ENCODE measurements at places on chromosomes 12 and 14.
A peak's percentile ranks its signal among the peaks of the same experiment; 100 is the strongest.

DNA sequence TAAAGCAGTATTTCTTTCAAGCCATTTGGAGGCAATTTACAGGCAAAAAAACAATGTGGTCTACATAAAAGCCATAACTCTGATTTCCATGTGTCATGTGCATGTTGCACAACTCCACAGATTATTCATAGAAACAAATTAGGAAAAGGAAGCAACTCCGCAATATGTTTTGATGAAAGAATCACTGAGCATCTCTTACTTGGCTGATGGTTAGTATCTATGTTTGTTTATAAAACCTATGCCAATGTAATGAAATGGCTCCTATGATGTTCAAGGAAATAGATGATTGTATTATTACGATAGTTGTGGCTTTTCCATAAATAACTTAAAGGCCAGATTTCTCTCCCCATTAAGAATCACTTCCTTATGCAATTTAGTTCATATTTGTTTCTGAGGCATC, 373.7 kb downstream of the CCDC91 start:
- DNase-seq: no peak

DNA sequence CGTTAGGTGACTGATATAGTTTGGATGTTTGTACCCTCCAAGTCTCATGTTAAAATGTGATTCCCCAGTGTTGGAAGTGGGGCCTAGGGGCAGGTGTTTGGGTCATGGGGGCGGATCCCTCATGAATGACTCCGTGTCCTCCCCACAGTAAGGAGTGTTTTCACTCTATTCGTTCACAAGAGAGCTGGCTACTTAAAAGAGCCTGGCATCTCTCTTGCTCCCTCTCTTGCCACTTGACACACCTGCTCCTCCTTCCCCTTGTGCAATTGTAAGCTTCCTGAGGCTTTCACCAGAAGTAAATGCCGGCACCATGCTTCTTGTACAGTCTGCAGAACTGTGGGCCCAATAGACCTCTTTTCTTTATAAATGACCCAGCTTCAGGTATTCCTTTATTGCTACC, 2.6 kb downstream of the IFI27L2 start:
- DNase-seq: no peak

DNA sequence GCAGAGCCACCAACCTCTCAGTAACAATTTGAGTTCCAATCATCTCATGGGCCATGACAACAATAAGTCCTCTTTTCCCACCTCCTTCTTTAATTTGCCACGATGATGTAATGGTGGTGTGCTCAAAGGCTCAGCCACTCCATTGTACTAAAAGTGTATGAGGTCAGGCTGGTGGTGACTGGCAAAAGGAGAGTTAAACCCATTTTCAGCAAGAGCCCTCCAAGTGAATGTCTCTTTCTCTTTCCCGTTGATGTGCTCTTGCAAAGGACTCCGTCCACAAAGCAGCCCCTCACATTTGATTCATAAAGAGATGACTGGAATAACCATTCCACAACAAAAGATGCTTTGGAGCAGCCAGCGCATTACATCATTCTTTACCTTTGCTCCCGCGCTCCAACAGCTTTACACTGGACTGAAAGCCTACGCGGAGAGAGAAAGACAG, 41.6 kb downstream of the DUSP16 start:
- DNase-seq: no peak

DNA sequence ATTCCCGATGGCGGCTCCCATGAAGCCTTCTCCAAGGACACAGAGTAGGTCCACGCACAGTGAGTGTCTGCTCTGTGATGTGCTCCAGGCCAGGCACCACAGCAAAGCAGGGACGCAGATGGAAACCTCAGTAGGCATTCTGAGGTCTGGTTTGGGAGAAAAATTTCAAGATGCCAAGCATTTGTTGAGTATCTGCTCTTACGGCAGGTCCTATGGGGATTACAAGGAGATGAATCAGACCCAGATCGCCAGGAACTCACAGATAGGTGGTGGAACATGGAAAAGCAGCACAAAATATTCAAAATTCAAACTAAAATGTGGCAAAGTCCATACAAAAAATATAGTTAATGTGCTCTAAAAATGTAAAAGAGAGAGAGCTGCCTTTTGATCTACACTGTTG, 684.9 kb upstream of the TMEM132C start:
- no peak for DNase-seq

DNA sequence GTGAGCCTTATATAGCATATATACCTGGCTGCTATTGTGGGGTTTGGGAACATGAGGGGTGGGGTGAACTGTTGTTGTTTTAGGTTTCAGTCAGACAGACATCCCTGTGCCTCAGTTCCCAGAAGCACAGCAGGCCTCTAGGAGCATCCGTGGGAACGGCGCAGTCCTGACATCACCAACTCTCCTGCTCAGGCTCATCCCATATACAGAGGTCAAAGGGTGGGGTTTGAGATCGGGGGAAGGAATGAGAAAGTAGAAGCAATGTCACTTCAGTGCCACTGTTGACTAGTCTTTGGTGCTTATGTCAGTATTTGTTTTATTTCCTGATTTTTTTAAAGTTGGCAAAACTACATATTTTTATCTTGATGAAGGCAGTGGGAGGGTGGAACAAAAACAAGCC, 43.1 kb upstream of the A2ML1 start:
- no peak for DNase-seq

DNA sequence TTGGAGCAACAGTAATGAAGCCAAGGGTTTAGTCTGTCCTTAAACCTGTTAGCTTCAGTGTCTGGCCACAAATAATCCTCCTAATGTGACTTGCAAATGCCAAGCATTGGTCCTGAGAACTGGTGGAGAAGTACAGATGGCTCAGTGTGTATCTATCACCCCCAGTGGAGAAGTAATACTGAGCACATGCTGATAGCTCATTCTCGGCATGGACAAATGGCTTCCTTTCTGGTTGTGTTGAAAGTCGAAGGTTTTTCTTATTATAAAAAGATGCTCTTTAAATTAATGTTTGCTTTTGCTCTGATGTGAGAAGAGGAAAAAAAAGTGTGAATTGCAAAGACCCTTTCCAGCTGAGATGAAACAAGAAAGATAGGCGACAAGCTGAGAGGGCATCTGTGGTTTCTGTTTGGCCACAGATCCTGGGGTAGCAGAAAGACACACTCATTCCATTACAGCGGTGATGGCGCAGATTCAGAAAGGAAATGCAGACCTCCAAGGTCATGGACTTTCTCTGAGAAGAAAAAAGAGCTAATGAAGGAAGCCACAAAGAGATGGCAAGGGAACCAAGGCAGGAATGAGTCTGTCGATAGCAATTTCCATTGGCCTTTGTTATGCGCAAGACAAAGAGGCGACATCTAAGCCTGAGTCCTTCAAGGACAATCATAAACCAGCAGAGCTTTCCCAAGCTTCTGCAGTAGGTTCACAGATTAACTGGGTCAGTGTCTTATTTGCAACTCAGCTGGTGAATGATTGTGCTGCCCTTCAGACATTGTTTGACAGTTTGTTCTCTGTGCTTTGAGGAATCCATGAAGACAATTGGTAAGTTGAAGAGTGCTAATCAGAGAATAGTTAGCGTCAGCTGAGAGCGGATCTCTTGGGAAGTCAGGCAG, 155.5 kb upstream of the RGS6 start:
- DNase-seq: no peak

DNA sequence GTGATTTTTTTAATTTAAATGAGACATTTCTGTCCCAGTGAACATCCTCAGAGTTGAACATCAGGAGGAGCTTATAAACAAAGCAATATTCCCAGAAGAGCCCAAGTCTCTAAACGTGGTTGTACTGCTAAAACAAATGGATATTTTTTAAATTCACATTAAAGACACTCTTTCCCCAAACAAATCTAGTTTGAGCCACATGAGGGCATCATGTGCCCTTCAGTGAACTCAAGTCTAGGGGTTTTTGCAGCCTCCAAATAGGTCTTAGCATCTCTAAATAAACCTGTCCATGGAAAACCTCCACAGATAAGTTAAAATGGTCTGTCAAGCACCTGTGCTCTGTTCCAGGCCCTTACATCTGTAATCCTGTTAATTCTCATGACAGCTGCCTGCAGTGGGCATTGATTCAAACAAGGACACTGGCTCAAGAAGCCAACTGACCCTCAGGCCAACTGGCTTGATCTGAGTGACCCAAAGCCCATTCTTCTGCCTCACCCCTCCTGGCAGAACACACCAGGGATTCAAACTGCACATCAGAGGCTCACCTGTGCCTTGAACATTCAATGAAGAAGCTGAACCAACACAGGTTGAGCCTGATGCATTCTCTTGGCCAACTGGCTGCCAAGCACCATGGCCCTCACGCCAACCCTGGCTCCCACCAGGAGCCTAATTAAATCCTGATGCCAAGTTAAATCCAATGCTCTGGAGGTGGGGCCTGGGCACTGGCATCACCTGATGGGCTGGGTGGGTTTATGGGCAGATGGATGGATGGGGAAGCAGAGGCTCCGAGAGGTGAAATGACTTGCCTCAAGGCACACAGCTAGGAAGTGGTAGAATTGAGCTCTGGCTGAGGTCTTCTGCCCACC, 8.6 kb downstream of the ISCU start:
- no peak for DNase-seq

GRCh38 chr12:124148481-124149273, 146.2 kb upstream of the RFLNA start:
- DNase-seq: no peak

DNA sequence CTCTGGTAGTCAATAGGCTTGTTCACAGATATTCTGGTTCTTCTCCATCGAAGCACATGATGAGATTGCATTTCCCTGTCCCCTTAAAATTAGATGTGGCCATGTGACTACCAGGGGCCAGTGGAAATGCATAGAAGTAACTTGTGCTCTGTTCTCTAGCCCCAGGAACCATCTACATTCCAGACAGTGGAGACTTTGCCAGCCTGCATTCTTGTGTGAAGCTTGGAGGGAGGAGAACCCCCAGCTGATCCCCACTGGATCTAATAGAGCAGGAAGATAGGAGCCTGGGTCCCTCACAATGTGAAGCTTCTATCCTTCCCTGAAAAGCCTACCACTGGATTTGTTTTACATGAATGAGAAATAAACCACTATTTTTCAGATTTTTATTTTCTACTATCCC, 130.1 kb downstream of the KITLG start:
- DNase-seq: no peak

GRCh38 chr14:99717682-99718013, 33.5 kb downstream of the CYP46A1 start:
- no peak for DNase-seq

GRCh38 chr12:120406069-120406468, 31.8 kb upstream of the COX6A1 start:
- no peak for DNase-seq

- DNase-seq: no peak
Measured at GRCh38 chr14:36723530-36723929, 61.9 kb downstream of the PAX9 start.

DNA sequence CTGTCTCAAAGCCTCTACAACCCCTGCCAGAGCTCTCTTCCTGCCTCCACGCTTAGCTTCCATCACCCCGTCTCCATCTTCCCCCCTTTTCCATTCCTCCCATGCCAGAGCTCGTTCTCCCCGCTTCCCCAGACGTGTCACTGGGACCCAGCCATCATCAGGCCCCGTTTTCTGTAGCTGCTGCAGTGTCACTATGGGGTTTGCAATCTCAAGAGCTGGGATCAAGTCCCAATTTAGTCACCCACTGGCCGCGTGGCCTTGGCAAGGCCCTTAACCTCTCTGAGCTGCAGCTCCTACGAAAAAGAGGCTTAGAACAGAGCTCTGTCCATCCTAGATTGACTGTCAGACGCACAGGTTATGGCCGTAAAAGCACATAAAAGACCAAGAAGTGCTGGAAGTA, 901 bp upstream of the FAIM2 start:
- DNase-seq: no peak

- no peak for DNase-seq
Measured at GRCh38 chr12:116432314-116432750, 126.8 kb upstream of the MAP1LC3B2 start.

DNA sequence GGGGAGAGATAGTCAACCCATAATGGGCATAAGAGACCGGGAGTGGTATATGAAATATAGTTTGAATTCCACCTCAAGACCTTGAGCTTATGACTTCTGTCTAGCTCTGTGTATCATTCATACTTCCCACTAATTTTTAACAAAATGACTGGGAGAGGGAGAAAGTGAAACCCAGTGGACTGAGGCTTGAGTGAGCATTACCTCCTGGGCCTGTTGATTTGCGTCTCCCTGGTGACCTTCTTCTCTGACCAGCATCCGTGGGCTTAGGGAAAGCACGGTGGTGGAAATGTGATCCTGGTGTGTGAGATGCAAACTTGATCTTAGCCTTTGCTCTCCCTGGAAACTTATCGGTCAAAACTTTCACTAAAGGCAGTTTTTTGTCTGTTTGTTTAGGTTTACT, 207.9 kb upstream of the BCL2L14 start:
- no peak for DNase-seq

DNA sequence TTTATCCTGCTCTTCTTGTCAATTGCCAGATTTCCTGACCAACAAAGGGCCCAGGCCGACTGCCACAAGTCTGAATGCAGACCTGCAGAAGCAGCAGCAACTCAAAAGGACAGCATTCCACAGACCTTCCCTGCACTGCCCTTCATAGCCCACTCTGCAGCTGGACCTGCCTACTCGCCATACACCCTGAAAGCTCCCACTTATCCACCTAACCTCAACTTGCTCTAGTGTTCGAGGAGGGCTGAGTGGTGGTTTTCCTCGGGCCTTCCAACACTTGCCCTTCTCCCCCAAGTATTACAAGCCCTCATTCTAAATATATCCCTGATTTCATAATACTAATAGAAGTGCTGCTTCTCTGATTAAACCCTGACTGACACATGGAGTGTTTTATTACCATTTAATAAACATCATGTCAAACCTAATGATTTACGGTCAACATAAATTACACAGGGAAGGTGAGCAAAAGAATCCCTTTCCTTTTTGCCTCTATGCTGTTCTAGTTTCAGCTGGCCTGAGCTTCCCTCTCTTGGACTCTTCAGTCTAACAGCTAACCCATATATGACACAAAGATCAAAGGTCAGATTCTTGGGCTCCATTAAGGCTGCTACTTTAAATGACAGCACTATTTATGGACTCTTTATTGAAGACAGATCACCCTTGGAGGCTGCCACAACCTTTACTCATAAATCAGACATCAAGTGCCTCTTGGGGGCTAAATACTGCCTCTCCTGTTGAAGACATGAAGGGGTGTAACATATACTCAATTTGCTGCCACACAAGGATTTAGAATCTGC, 1546.9 kb upstream of the TMEM132C start:
- no peak for DNase-seq

- DNase-seq: peak; percentile 73
Measured at GRCh38 chr12:122834104-122834920, 945 bp upstream of the HIP1R start.

DNA sequence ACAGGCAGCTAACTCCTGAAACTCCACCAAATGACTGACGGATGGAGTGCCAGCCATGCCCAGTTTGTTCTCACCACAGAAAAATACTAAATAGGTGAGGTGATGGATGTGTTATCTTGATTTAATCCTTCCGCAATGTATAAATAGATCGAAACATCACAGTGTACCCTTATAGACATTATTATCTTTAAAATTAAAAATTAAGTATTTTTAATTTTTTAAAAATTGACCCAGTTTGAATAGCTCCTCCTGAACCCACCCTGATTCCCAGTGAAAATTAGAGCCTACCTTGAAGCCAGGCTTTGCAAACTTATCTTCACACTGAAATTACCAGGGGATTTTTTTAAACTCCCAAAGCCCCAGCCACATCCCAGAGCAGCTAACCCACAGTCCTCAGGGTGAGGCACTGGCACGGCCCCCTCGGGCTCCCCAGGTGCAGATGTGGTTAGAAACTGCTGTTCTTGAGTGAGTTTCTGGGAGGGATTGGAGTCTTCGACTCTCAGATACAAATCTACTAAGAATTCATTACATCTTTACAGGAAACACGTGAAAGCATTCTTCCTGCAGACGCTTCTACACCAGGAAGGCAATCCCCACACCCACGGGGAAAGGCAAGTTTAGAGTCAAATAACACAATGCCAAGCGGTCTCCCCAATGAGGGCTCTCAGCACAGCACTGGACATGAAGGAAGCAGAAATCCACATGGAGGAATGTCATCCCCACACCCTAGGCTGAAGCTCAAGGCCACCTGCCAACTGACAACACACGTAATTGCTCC, 126.4 kb downstream of the RIMBP2 start:
- no peak for DNase-seq

Measured in glutamatergic neuron (in vitro differentiated cells).